Adrenal gland (tissue), 19 donors: ENCODE measurements at places on chromosomes 5 and 9. TPM values are rescaled to one million over a fixed set of nuclear protein-coding genes. Genes with fewer than 3 reads are reported as not detected.

- H3K4me1 ChIP-seq = no peaks in the 10 kb centered on the region
- no peaks in the 10 kb centered on the region for H3K36me3 ChIP-seq
- H3K27me3 ChIP-seq = no peaks in the 10 kb centered on the region
- DNase-seq = peak; percentile 20
- H3K4me3 ChIP-seq = no peak overlapping the region
- H3K27ac ChIP-seq = no peak overlapping the region
Measured at GRCh38 chr5:86909418-86910295, 291.9 kb downstream of the COX7C start.

GRCh38 chr5:110738503-110738811 is 350 bp upstream of the SLC25A46 start:
- no peaks in the 10 kb centered on the region for H3K27me3 ChIP-seq
- peak overlapping the region; percentile 87 for H3K4me3 ChIP-seq
- no peaks in the 10 kb centered on the region for H3K36me3 ChIP-seq

GRCh38 chr9:115597330-115597895 is 479.5 kb upstream of the TNC start:
- no peak for DNase-seq
- H3K4me1 ChIP-seq = no peaks in the 10 kb centered on the region
- H3K4me3 ChIP-seq = no peak overlapping the region
- peaks cover 4% of the 10 kb centered on the region for H3K27me3 ChIP-seq

GRCh38 chr9:35842795-35843194 is 13.8 kb downstream of the TMEM8B start:
- peaks cover 29% of the 10 kb centered on the region for H3K4me1 ChIP-seq
- H3K4me3 ChIP-seq = no peak overlapping the region
- H3K27me3 ChIP-seq = no peaks in the 10 kb centered on the region
- no peak for DNase-seq
- H3K27ac ChIP-seq = no peak overlapping the region
- H3K36me3 ChIP-seq = no peaks in the 10 kb centered on the region

BARHL1 gene
- total RNA-seq = not detected

- H3K27me3 ChIP-seq = no peaks in the 10 kb centered on the region
- no peak overlapping the region for H3K4me3 ChIP-seq
- DNase-seq = no peak
Measured at GRCh38 chr9:120875195-120875565, 1.8 kb downstream of the PHF19 start.
